ENCODE measurements at places on chromosomes 2 and 18.

DNA sequence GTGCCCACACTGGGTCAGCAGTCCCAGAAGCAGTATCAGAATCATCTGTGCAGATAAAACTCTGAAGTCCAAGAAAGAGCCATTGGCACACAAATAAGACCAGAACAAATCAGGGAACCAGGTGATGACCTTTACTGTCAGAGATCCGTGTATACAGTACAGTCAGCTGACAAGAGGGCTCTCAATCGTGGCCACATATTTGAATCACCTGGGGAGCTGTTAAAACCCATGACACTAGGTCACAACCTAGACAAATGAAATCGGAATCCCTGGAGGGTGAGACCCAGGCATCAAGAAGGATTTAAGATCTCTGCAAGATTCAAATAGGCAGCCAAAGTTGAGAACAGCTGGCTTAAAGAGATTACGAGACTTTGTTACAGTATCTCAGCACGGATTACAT, 807.1 kb downstream of the RNF144A start:
- no peak for DNase-seq

DNA sequence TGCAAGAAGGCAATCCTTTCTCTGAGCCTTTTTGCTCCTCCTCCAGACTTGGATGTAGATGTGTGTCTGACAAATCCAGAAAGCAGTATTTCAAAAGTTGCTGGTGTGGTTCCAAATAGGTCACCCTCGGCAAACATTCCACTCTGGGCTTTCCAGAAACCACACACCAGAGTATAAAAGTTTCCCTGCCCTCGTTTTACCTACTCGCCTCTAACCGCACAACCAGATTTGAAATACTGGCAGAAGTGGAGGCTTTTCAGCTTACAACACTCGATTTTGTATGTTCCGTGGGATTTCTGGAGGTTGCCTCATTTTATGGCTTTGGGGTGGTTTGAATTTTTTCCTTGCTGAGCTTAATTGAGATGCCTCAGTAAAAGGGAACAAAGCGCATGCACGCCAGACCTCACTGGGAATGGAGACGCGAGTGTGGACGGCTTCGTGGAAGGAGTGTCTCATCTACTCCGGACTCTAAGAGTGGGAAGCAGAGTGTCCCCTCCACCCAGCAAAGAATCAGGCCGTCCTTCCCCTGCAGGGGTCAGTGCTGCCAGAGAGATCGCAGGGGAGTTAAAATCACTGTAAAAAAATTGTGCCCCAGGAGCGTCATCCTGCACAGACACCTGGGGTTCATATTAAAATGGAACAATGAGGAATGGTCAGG, 44.0 kb upstream of the RPL31 start:
- DNase-seq = peak; percentile 82

DNA sequence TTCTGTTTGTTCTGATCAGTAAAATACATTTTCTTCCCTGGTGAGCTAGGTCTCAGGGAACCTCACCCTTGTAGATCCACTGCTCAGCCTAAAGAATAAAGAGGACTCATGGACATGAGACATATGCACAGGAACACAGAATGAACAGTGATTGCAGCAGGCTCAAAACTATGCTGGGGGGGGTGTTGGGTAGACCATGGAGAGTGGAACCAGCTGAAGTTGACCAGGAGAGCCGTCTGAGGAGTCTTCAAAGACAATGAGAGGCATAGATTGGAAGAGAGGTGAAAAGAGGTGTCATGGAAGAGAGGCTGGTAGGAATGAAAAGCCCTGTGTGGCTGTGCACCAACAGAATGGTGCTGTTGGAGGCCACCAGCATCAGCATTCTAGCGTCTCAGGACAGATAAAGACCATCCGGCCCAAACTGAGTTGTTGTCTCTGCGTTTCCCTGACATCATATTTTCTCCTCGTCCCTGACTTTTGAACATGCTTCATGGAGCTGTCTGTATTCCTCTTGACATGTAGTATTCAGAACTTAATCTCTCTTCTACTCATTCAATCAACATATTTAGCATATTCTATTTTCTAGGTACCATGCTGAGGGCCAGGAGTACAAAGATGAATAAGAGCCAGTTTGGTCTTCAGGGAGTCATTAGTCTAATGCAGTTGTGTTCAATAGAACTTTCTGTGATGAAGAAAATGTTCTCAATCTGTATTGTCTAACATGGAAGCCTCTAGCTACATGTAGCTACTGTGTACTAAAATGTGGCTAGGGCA, 331.8 kb downstream of the CYP26B1 start:
- no peak for DNase-seq

GRCh38 chr2:16392647-16393499, 272.8 kb downstream of the CYRIA start:
- no peak for DNase-seq

GRCh38 chr2:129334696-129335410, 644.6 kb upstream of the RAB6C start:
- no peak for DNase-seq

GRCh38 chr2:201915446-201915845, 109.1 kb downstream of the CDK15 start:
- no peak for DNase-seq

- DNase-seq = no peak
Measured at GRCh38 chr2:215811003-215811402, 202.3 kb downstream of the MREG start.

GRCh38 chr2:168564641-168565040, 108.6 kb downstream of the CERS6 start:
- no peak for DNase-seq
